ENCODE measurements at places on chromosomes 3 and 15. TPM values are rescaled to one million over a fixed set of nuclear protein-coding genes. Genes with fewer than 3 reads are reported as not detected.

PIGX gene
- 15.7 TPM for polyA plus RNA-seq

GOLGA8J gene
- not detected for polyA plus RNA-seq

TMEM108 gene
- 1.5 TPM for polyA plus RNA-seq

RTP1 gene
- not detected for polyA plus RNA-seq

CIP2A gene
- polyA plus RNA-seq: 0.82 TPM

CFAP91 gene
- 4.7 TPM for polyA plus RNA-seq

ZDHHC19 gene
- 0.92 TPM for polyA plus RNA-seq

SLC24A5 gene
- not detected for polyA plus RNA-seq

FAM227B gene
- 12.2 TPM for polyA plus RNA-seq

AADACL2 gene
- polyA plus RNA-seq: not detected

SHF gene
- 7.7 TPM for polyA plus RNA-seq

DZIP1L gene
- 2.9 TPM for polyA plus RNA-seq

CHDH gene
- polyA plus RNA-seq: 26.5 TPM

CADM2 gene
- 0.06 TPM for polyA plus RNA-seq

DNA sequence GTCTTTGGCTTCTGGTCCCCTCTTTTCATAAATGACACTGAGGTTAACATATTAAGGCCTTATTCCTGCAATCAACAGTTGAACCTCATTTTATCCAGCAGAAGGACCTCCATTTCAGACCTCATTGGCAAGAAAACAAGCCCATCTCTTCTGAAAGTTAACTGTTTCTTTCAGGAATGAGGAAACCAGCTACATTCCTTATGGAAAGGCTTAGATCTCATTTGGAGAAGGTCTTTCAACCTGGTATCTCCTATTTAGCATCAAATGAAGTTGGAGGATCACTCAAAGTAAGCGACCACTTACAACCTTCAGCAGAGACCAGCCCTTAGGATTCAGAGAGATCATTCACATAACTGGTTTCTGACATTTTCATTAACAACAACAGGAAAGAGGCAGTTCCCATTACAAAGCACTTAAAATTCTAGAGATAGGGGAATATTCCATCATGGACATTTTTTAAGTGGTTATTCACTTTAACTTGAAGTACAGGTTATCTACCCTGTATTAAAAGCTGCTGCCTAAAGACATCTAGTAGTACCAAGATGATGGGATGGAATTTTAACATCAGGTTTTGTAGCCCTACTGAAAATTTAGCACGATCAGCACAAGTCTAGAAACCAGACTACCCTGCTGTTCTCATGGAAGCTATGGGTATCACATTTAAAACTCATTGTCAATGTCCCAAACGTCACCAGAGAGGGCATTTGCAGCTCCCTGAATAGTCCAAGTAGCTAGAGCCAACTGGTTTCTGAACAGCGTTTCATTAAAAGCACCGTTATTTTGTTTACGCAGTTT, 30.4 kb downstream of the TFRC start:
- no peak for DNase-seq
- H3K4me3 ChIP-seq: no peak overlapping the region
- H3K27ac ChIP-seq: no peak overlapping the region
- peaks cover 42% of the 10 kb centered on the region for H3K36me3 ChIP-seq
- H3K4me1 ChIP-seq: no peaks in the 10 kb centered on the region

GRCh38 chr15:90638201-90638691, 78.9 kb upstream of the BLM start:
- H3K4me1 ChIP-seq: no peaks in the 10 kb centered on the region
- no peak for DNase-seq
- H3K27ac ChIP-seq: no peak overlapping the region
- H3K36me3 ChIP-seq: peaks cover 18% of the 10 kb centered on the region

- no peaks in the 10 kb centered on the region for H3K27me3 ChIP-seq
- H3K4me3 ChIP-seq: no peak overlapping the region
- H3K27ac ChIP-seq: no peak overlapping the region
These were observed 349.4 kb upstream of the SATB1 start for GRCh38 chr3:18774319-18775088.

- no peak overlapping the region for H3K27ac ChIP-seq
- no peaks in the 10 kb centered on the region for H3K27me3 ChIP-seq
- no peaks in the 10 kb centered on the region for H3K4me1 ChIP-seq
- no peak for DNase-seq
These were observed 30.1 kb upstream of the C3orf80 start for GRCh38 chr3:160195106-160195505.

- peak overlapping the region; percentile 95 for H3K4me3 ChIP-seq
- peaks cover 7% of the 10 kb centered on the region for H3K4me1 ChIP-seq
- H3K36me3 ChIP-seq: no peaks in the 10 kb centered on the region
These were observed 795 bp upstream of the MYNN start for GRCh38 chr3:169772305-169772896.

GRCh38 chr3:28191363-28191762, 50.1 kb upstream of the CMC1 start:
- no peaks in the 10 kb centered on the region for H3K36me3 ChIP-seq
- H3K27me3 ChIP-seq: no peaks in the 10 kb centered on the region
- no peak overlapping the region for H3K4me3 ChIP-seq
- H3K27ac ChIP-seq: no peak overlapping the region
- no peak for DNase-seq

DNA sequence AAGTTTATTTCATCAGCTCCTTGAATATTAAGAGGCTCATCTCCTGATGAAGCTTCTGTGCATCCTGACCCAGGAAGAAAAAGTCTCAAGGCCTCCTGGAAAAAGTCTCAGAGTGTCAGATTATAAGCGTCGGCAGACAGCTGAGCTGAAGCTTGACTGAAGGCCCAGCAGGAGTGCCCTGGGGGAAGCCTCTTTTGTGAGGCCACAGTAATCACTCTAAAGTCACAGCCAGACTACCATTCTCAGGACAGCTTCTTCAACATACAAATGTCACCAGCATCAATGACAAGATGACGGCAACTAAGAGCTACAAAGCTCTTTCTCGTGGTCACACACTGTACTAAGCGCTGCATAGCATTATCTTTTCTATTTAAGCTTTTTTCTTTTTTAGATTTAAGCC, 72.7 kb upstream of the LRRN1 start:
- no peaks in the 10 kb centered on the region for H3K36me3 ChIP-seq
- no peaks in the 10 kb centered on the region for H3K4me1 ChIP-seq
- DNase-seq: no peak
- H3K4me3 ChIP-seq: no peak overlapping the region
- H3K27ac ChIP-seq: no peak overlapping the region
- no peaks in the 10 kb centered on the region for H3K27me3 ChIP-seq

DNA sequence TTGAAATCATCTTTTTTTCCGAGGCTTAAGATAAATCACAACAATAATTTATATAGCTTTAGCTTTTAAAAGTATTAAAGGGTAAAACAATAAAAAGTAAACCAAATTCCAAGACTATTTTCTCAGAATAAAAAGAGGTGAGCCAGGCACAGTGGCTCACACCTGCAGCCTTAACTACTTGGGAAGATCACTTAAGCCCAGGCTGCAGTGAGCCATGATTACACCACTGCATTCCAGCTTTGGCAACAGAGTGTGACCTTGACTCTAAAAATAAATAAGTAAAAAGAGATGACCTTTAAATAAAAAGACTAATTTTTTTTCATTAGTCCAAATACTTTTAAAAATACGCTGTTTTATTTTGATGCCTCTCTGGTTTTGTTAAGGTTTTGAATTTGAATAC, 54.4 kb downstream of the C3orf80 start:
- no peaks in the 10 kb centered on the region for H3K4me1 ChIP-seq
- no peaks in the 10 kb centered on the region for H3K27me3 ChIP-seq
- H3K27ac ChIP-seq: no peak overlapping the region

DNA sequence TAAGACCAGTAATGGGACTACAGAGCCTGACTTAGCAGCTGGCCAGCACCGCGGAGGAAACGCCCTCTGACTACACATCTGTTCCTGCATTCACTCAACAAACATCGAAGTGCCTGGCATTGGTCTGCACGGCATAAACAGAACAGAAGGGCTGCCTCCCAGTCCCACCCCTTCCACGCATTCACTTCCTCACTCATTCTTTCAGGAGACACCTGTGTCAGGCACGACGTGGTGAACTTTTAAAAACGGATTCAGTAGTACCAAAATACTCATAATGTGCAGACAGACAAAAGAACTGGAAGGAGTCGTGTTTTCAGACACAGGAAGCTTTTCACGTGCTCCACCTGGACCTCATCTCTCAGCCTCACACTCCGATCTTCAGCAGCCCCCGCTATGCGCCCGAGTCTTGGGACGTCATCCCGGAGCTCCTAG, 123.3 kb downstream of the XXYLT1 start:
- no peak overlapping the region for H3K27ac ChIP-seq
- no peaks in the 10 kb centered on the region for H3K36me3 ChIP-seq
- no peaks in the 10 kb centered on the region for H3K4me1 ChIP-seq
- no peak overlapping the region for H3K4me3 ChIP-seq

GRCh38 chr15:48279608-48280007, 51.6 kb upstream of the DUT start:
- no peaks in the 10 kb centered on the region for H3K36me3 ChIP-seq
- DNase-seq: no peak
- no peak overlapping the region for H3K4me3 ChIP-seq
- H3K27ac ChIP-seq: no peak overlapping the region
- H3K4me1 ChIP-seq: no peaks in the 10 kb centered on the region

- H3K4me3 ChIP-seq: no peak overlapping the region
- H3K27ac ChIP-seq: no peak overlapping the region
- H3K27me3 ChIP-seq: no peaks in the 10 kb centered on the region
These were observed 15.4 kb upstream of the ATP2C1 start for GRCh38 chr3:130878464-130878863.

- peaks cover 4% of the 10 kb centered on the region for H3K36me3 ChIP-seq
- H3K27me3 ChIP-seq: no peaks in the 10 kb centered on the region
- peaks cover 16% of the 10 kb centered on the region for H3K4me1 ChIP-seq
- no peak overlapping the region for H3K27ac ChIP-seq
- H3K4me3 ChIP-seq: no peak overlapping the region
- no peak for DNase-seq
These were observed 3.5 kb upstream of the PPIB start for GRCh38 chr15:64166102-64166890.

DNA sequence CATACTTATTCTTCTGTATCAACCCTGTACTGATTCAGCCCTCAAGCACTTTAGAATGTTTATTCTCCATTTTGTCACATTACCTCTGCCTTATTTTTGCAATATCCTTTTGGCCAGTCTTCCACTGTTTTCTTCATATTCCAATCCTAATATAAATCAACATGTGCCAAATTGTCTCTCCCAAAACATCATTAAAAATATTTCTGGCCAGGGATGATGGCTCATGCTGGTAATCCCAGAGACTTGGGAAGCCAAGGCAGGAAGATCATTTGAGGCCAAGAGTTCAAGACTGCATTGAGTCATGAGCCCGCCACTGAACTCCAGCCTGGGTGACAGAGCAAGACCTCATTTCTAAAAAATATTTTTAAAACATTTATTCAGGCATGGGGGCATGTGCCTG, 641.4 kb upstream of the CBLB start:
- H3K36me3 ChIP-seq: no peaks in the 10 kb centered on the region
- H3K27ac ChIP-seq: no peak overlapping the region
- no peaks in the 10 kb centered on the region for H3K27me3 ChIP-seq
- DNase-seq: no peak

- no peaks in the 10 kb centered on the region for H3K36me3 ChIP-seq
- no peaks in the 10 kb centered on the region for H3K27me3 ChIP-seq
- H3K4me1 ChIP-seq: no peaks in the 10 kb centered on the region
- H3K4me3 ChIP-seq: no peak overlapping the region
- no peak for DNase-seq
These were observed 73.7 kb upstream of the MB21D2 start for GRCh38 chr3:192991356-192991755.

DNA sequence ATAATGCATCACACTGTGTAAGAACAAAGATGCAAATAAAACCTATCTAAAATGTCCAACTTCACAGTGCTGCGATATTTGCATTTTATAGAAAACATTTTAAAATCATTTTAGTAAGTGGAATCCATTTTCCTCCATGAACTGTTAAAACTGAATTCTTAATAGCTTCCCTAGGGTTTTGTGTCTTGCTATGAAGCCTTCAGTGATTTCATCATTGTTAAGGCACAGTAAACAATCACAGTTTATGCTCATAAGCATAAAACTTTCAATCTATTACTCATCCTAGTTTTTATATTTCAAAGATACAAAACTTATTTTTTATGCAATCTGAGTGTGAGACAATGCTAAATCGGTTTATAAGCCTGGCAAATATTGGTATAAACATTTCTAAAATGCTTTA, 509.7 kb downstream of the TUSC7 start:
- DNase-seq: no peak
- no peak overlapping the region for H3K4me3 ChIP-seq
- H3K27me3 ChIP-seq: no peaks in the 10 kb centered on the region
- no peaks in the 10 kb centered on the region for H3K36me3 ChIP-seq

DNA sequence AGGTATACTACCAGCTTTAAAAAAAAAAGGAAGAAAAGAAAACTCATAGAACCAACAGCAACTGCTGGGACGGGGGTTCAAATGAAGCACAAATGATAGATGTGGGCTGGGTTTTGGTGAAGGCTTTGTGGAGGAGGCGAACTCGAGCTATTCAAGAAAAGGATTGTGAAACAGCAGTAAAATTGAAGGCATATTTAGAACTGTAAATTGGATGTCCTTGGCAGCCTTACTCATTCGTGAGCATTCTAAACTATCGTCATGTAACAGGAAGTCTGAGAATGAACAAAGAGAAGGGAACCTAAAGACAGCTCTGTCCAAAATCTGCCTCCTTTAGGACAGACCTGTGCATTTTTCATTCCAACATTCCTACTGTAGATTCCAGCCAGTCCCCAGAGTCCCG, 97.8 kb downstream of the LARS2 start:
- no peak overlapping the region for H3K27ac ChIP-seq
- DNase-seq: no peak
- no peaks in the 10 kb centered on the region for H3K36me3 ChIP-seq

DNA sequence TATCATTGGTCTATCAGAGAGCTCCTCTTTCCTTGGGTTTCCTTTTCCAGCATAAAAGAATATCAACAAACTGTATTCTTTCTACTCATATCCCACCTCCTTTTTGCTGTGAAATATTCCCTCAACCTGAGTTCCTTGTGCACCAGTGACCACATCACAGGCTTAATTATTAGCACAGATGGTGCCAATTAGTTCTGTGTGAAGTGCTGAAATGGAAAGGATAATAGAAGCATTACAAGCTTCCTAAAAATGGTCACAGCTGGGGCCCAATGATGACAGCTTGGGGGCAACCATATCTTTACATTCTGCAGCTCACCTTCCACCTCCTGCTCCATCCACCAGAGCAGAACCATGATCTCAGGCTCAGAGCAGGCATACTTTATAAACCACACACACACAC, 84.6 kb downstream of the ANO10 start:
- no peaks in the 10 kb centered on the region for H3K36me3 ChIP-seq
- no peaks in the 10 kb centered on the region for H3K27me3 ChIP-seq
- H3K4me3 ChIP-seq: no peak overlapping the region
- H3K27ac ChIP-seq: no peak overlapping the region

DNA sequence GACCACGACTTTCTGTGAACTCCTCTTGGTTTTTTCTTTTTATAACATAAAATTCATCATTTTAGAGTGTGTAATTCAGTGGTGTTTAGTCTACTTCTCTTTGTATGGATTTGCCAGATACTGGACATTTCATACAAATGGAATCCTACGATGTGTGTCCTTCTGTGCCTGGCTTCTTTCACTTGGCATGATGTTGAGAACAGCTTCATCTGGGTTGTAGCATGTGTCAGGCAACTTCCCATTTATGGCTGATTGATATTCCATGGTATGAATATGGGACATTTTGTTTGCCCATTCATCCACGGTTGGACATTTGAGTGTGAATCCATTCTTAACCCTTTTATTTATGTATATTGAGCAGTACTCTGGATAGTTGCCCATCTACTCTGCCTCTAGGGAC, 82.7 kb upstream of the KLF13 start:
- no peak overlapping the region for H3K27ac ChIP-seq
- H3K4me3 ChIP-seq: no peak overlapping the region
- no peaks in the 10 kb centered on the region for H3K27me3 ChIP-seq
- H3K4me1 ChIP-seq: no peaks in the 10 kb centered on the region
- no peak for DNase-seq
- no peaks in the 10 kb centered on the region for H3K36me3 ChIP-seq
